Adipocyte (in vitro differentiated cells): ENCODE measurements at places on chromosomes 6 and 20.
A peak's percentile ranks its signal among the peaks of the same experiment; 100 is the strongest.

DNA sequence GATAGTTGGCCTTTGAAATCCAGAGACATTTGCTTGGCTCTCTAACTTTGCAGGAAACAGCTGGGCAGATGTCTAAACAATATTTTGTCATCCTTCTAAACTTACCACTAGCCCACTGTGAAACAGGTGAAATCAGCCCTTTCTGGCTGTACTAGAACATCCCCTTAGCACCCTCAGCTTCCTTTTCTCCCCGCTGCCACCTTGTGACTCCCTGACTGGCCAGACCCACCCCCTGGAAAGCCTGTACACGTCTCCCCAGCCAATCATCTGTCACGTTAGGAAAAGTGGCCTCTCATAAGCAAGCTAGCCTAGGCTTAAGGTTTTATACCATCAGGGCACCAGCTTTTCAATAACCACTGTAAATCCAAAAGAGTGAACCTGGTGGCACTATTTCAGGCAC is 88.6 kb upstream of the E2F3 start:
- no peak for DNase-seq

GRCh38 chr6:93584300-93584699 is 164.9 kb upstream of the EPHA7 start:
- DNase-seq, result no peak

DNA sequence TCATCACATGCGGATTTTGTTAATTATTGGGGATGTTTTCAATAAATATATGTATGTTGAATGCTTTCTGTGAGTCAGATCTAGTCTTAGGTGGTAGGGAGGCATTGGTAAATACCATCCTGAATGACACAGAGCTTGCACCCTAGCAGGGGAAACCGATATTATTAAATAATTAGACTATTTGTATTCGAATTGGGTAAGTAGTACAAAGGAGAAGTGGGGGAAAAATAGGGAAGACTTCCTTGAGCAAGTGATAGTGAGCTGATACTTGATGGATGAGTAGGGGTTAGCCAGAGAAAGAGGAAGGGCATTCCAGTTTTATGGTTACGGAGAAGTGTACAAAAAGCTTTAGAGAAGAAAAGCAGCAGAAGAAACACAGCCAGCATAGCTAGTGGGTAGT is 1.5 kb downstream of the RIOK1 start:
- DNase-seq, result peak; percentile 21

- DNase-seq, result no peak
Observed at GRCh38 chr6:9537381-9537780, 877.5 kb downstream of the TFAP2A start.

DNA sequence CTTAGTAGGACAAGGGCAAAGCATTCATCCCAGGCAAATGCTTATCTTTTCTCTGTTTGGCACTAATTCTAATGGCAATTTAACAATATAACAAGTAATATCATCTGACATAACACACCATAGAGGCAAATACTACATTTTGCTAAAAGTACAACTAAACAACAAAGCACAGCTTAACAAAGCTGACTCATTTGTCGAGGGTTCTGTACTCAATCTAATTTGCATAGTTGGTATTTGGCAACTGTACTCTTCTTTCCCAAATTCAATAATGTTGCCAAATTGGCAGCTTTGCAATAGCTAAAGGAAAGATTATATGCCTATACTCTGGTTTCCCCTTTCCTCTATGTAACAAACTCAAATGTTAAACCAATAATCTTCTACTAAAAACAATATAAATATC is 461.0 kb downstream of the PKHD1 start:
- DNase-seq, result no peak
